ENCODE measurements at places on chromosomes 3 and 15.

- no peak for DNase-seq
Observed at GRCh38 chr3:196292286-196292923, 4.9 kb upstream of the PCYT1A start.

DNA sequence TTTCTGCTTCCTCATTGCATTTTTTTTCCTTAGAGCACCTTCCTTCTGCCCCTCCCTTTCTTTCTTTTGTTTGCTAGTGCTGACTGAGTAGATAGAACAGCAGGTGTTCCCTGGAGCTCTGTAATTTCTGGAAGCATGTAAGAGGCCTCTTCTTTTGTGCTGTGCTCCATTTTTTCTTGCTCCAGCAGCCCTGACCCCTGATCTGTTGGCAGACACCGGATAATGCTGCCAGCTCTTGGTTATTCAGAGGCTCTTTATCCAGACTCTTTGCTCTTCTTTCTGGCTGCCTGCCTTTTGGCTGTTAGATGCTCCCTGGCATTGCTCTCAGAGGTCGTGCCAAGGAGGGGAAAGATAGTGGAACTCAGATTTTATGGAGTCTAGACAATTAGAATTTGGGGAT is 104.4 kb upstream of the RBMS3 start:
- DNase-seq, result no peak

DNA sequence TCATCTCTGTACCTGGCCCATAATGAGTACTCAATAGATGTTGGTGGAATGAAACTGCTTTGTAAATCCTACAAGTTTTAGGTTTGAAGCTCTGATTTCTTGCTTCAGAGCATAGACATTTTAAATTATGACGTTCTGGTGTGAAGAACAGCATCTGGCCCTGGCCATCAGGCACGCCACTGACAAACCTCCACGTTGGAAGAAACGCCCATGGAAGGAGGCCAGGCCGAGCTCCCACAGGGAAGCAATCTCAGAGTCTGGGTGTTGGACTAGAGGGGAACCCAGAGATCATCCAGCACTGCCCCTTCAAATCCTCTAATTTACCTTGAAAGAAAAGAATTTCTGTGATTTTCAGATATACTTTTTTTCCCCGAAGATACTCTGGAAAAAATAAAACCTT is 328.1 kb upstream of the RGMA start:
- DNase-seq, result no peak

GRCh38 chr15:85702321-85703101 is 92.2 kb downstream of the KLHL25 start:
- no peak for DNase-seq

DNA sequence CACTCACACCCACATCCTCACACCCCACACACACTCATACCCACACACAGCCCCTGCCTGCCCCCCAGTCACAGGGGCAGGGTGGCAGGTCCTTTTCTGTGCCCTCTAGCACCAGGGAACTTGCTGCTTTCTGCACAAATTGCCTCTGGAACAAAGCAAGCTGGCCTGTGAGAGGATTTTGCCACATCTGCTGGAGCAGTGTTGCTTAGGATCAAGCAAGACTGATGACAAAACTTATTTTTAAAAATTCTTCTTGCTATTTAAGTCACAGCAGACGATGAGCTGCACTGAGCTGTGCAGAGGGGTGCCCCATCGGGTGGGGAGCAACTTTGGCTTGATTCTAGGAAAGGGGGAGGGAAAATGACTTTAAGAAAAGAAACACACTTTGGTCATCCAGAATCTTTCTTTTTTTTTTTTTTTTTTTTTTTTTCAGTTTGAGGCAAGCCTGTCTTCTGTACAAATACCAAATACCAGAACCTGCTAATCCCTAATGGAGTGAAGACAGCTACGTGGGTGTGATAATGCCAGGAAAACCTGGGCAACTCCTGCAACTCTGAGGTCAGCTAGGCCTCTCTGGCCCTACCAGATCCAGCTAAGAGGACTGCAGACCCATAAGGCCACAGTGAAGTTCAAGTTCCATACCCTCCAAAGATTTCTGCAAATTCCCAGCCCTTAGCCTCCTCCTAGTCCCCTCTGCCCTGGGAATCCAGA is 195.3 kb downstream of the ABHD5 start:
- DNase-seq, result no peak

DNA sequence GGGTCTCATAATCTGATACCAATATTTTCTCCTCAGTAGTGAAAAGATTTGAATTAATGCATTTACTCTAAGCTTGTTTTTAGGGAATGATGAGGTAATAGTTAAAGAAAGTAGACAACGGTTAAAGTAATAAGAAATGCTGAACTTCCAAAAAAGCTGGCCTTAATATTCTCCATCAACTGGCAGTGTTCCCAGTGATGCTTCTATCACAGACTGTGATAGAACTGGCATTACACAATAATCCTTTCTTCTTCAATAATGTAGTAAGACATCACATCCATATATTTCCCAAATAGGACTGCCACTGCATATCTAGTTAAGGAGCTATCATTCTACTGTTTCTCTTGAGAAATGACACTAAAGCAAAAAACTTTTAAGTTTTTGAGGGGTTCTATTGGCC is 188.7 kb downstream of the IL5RA start:
- no peak for DNase-seq

GRCh38 chr3:194382196-194382891 is 12.8 kb upstream of the LRRC15 start:
- DNase-seq, result no peak

- DNase-seq, result no peak
Observed at GRCh38 chr3:171789759-171790505, 20.4 kb downstream of the PLD1 start.

DNA sequence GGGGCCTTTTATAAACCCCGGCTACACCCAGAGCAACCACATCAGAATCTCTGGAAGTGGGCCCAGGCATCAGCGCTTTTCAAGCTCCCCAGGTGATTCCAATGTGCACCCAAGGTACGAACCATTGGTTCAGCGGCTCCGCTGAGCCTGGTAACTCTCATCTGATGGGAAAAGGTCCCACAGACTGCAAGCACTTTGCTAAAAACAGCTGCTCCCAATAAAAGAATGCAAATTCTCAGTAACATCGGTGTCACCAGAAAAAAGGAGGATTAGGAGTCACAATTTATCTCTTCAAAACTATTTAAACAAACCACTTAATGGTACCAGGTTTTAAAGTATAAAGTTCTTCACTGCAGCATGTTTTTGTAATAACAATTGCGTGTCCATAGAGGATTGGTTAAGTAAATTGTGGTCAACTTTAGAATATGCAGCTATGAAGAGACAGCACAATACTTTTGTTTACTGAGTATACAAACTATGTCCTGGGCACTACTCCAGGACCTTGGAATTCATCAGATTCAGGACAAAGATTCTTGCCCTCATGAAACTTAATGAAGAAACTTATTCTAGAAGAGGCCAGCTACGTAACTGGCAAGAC is 660.7 kb upstream of the ADAMTS9 start:
- DNase-seq, result no peak

GRCh38 chr15:83205725-83206324 is 1.8 kb downstream of the HDGFL3 start:
- DNase-seq, result no peak

GRCh38 chr3:174051191-174051590 is 653.6 kb downstream of the NLGN1 start:
- no peak for DNase-seq

Measured in activated CD8-positive, alpha-beta memory T cell treated with anti-CD3 and anti-CD28 coated beads for 4 hours (primary cell).